ENCODE measurements at places on chromosomes 1 and 21.

DNA sequence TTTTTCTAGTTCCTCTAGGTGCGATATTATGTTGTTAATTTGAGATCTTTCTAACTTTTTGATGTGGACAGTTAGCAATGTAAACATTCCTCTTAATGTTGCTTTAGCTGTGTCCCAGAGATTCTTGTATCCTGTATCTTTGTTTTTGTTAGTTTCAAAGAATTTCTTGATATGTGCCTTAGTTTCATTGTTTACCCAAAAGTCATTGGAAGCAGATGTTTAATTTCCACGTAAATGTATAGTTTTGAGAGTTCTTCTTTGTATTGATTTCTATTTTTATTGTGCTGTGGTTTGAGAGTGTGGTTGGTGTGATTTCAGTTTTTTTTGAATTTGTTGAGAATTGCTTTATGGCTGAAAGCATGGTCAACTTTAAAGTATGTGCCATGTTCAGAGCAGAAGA lies 319.4 kb downstream of the PTBP2 start:
- DNase-seq: no peak

- no peak for DNase-seq
These were observed 15.5 kb downstream of the SLC6A17 start for GRCh38 chr1:110165761-110166231.

GRCh38 chr1:156832434-156832833 lies 15.8 kb upstream of the SH2D2A start:
- DNase-seq: no peak

DNA sequence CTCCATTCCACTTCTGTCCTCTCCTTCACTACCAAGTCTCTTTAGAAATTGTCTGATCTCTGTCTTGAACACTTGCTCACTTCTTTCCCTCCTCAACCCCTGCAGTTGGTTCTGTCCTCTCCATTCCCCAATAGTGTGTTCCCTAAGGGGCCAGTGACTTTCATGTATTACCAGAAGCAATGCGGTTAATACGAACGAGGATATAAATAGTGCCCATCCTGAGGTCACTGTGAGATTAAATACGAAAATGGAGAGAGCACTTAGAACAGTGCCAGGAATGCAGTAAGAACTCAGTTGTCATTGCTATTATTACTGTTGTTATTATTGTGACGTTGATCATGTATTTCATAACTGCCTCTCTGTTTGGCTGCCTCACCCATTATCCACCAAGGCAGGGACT lies 53.0 kb upstream of the ARTN start:
- no peak for DNase-seq

- DNase-seq: no peak
These were observed 8.4 kb upstream of the GUCA2B start for GRCh38 chr1:42144711-42145388.

DNA sequence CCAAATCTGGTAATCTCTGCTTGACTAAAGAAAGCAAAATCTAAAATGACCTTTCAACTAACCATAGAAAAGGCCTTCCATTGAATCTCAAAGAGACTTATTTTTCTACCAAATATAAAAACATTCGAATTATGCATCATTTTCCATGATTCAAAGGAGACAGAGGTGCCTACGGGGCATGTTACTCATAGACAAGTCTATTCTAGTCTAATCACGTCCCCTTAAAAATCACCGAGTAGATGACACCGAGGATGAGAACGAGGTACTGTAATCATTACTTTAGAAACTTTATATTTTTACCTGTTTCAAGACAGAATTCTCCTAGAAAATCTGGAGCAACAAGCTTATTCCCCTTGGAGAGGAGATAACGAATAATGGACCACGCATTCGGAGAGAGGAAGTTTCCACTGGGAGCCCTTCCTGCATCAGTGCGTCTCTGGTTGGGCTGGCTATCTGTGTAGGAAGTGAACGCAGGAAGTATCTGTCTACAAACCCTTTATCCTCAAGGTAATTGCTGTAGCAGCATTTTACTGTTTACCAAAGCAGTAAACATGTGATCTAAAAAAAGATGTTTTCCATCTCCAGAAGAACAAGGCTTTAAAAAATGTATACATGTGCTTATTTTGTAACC lies 9.5 kb downstream of the ERG start:
- DNase-seq: no peak

DNA sequence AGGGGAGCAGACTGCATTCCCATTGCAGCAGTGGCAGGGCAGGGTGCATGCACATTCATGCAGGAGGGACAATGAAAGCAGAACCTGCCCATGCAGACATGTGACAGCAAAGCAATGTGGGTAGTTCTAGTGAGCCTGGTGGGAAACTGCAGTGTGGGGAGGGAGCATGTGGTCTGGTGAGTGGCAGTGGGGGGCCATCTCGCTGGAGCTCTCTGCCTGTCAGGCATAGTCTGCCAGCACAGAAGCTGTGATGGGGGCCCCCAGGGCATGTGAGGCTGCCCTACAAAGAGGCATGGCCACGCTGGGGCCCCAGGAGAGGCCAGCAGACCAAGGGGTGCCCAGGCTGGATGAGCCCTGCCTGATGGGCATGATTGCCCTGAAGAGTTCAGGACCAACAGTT lies 579.7 kb downstream of the PTPRC start:
- no peak for DNase-seq

- no peak for DNase-seq
These were observed 93.9 kb downstream of the ADCY10 start for GRCh38 chr1:167819849-167820683.

DNA sequence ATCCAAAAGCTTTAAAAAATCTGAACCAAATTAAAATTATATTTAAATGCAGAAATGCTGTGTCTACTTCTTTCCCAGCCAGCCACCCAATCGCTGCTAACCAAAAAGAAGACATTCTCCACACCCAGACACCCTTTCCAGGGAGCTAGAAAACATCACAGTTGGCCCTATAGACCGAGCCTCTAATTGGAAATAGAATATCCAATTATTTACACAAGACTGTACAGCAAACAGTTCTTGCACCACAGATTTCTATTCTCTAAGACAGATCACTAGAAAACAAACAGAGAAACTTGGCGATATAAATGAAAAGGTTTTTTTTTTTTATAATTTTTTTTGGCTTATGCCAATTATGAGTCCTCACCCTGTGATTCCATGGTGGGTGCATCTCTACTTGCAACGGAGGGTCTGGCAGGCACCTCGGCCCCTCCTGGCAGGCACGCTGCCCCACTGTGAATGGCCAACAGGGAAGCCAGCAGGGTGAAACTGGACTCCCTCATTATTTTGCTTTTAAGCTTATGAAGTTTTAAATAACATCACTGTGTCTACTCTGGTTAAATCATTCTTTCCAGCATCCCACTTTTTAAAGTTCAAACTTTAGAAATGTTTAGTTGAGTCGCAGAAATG lies 29.2 kb downstream of the BCAR3 start:
- no peak for DNase-seq

- DNase-seq: no peak
These were observed 33.9 kb downstream of the OLFML2B start for GRCh38 chr1:161989786-161990185.

GRCh38 chr1:61708953-61709907 lies 15.7 kb downstream of the TM2D1 start:
- no peak for DNase-seq

DNA sequence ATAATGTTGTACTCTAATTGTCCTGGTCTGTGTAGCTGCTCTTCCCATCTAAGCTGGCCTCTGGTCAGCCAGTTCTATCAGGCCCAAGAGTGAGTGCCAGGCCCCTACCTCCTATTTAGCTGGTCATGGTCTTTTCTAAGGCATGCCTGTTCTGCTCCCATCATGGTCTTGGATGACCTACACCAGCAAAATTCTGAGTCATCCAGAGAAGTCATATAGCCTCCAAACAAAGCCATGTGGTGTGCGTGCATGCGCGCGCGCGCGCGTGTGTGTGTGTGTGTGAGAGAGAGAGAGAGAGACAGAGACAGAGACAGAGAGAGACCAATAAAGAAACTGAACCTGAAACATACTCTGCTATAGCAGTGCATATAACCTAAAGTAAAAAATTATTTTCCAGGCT lies 254.4 kb downstream of the BRINP2 start:
- no peak for DNase-seq

GRCh38 chr1:58785442-58786058 lies 1.7 kb upstream of the JUN start:
- peak; percentile 5 for DNase-seq

DNA sequence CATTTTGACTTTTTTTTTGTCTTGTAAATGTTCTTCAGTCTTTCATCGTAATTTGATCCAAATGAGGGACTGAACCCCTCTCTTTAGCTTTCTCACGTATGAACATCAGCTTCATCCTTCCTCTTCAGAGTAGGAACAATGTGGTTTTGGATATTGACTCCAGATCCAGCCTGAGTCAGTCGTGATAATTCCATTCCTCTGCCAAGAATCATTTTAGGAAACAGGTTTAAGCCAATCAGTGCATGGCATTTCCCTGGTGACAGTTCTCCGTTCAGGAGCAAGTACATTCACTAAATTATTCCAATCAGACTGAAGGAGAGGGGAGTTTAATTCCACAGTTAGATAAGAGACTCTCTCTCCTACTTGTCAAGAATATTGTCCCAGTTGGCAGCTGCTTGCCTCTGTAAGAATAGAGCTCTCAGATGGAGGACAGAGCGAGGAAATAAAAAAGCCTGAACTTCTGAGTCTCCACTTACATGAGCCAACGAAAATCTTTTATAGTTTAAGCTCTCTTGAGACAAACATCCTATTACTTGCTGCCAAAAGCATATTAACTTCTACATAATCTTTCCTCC lies 18.6 kb downstream of the RHOU start:
- DNase-seq: no peak

DNA sequence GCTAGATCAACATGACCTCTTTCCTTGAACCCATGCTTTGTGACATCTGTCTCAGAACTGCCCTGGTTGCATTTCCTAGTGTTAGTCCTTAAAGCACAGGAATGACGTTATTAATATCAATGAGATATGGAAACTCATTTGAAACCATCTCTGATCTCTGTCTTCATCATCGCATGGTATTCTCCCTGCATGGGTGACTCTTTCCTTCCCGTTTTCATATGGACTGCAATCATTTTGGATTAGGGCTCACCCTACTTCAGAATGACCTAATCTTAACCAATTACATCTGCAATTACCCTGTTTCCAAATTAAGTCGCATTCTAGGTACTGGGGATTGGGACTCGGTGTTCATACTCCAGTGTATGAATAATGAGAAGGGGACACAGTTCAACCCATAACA lies 41.7 kb upstream of the DISC1 start:
- no peak for DNase-seq

DNA sequence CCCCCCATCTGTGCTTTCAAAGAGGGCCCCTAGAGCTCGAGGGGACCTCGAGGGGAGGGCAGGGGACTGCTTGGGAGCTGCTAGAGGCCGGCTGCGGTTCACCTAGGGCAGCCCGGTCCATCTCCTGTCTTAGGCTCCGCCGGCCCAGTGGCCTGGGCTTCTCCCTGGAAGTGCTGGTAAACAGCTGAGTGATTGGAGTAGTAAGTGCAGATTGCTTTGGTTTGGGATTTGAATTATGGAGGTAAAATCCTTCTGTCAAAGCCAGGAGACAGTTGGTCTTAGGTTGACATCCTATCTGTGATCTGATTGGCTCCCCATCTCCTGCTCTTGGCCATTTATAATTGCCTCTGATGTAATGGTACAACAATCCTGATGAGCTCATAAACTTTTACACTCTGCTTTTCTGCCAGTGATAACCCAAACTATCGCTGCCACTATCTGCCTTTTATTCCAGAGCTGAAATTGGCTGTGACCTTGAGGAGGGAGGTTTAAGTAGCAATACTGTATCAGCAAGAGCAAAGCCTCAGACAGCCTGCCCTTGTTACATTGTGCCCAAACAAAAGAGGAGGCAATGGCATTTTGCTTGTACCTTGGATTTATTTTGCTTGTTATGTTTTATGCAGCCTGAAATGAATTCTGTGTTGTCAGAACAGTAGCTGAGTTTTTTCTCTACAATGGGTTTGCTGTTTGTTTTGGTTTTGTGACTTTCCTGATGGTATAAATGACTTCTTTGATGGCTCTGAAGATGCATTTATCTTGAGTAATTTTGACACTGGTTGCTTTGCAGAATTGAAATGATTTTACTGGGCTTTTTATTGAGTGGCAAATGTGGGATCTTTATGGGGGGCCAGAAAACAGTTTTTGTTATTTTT lies 2.4 kb downstream of the ARID1A start:
- no peak for DNase-seq

DNA sequence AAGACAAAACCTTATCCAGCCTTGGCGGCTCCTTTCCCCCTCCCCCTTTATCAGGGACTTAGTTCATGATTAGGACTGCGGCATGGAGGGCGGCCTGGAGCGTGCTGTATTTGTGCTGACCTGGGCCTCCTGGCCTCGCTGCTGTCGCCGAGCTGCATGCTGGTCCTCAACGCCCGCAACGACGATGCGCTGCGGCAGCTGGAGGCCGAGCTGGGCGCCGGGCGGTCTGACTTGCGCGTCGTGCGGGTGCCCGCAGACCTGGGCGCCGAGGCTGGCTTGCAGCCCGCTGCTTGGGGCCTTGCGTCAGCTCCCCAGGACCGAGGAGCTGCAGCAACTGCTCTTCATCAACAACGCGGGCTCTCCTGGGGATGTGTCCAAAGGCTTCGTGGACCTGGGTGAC lies 70.9 kb downstream of the TM2D1 start:
- no peak for DNase-seq

DNA sequence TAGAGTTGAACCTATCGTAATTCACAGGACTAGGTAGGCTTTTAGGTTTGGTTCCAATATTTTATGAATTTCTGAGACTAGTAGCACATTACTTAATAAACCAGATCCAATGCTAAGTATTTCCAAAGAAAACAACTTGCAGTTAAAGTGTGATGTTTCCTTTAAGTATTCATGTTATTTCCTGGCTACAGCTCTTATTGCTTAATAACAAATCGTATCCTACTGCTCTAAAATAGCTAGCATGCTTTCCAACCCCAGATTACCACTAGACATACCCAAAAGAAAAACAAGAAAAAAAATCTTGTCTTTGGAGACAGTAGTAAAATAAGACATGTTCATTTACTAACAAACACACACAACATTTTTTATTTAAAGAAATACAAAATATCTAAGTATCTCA lies 898 bp downstream of the KRTAP27-1 start:
- no peak for DNase-seq

GRCh38 chr1:173042806-173043205 lies 7.9 kb downstream of the TNFSF18 start:
- DNase-seq: no peak

- no peak for DNase-seq
These were observed 1.2 kb downstream of the S100A10 start for GRCh38 chr1:151992303-151993083.

GRCh38 chr1:205144751-205145150 lies 23.0 kb upstream of the RBBP5 start:
- no peak for DNase-seq

GRCh38 chr1:94321662-94322061 lies 84.3 kb upstream of the ARHGAP29 start:
- DNase-seq: no peak

All from activated T-cell treated with anti-CD3 and anti-CD28 coated beads for 4 hours (primary cell).